HuH-7 (cell line): ENCODE measurements at places on chromosomes 12 and 14.

GRCh38 chr12:57740656-57741412 lies 2.3 kb upstream of the AGAP2 start:
- DNase-seq: no peak

DNA sequence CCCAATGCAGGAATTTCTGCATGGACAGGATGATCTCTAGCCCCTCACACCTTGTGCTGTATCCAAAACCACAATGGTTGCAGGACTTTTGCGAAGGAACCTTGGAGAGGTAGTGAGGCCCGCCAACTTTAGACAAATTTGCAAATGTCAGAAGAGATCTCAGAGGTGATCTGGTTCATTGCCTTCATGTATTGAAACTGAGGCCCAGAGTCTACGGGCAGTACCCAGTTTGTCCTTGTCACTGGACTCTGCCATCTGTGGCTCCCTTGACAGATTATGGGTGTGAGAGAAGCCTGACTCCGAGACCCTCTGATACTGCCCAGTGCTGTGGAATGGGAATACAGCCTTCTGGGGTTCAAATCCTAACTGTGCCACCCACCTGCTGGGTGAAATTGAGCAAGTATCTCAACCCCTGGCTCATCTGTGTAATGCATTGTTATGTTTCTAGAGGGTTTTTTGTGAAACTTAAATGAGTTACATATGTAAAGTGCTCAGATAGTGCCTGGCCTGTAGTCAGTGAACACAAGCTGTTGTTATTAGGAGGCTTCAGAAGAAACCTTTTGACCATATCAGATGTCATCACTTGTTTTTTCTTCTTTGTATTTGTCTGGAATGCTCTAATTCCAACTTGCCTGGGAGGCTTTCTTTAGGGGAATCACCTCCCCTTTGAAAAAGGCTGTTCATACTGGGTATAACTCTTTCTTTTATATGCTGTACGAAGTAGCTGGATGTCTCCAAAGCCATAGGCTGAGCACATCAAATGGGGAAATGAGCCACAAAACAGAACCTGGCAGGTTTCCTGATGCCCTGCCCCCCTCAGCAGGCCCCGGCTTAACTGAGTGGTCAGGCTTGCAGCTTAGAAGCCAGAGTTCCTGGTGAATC lies 71.4 kb upstream of the SRSF5 start:
- DNase-seq: no peak

- no peak for DNase-seq
Observed at GRCh38 chr14:64632056-64632455, 72.2 kb upstream of the PLEKHG3 start.

GRCh38 chr12:15494329-15495046 lies 172.2 kb downstream of the PTPRO start:
- no peak for DNase-seq

DNA sequence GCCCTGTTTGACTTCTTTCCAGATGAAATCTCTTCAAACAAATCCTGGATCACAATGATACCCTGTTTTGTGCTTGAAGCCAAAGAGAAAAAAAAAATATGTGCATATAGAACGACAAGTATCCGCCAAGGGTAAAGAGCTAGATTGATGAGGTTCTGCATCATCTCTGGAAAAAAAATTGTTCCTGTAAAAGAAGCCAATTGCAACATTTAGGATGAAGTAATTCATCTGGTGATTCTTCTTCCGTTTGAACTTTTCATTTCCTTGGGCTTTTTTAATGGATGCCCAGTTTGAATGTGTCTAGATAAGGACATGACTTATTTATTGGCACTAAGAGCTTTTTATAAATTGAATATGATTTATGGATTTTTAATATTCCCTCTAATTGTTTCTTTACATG lies 38.1 kb upstream of the NPAS3 start:
- no peak for DNase-seq

DNA sequence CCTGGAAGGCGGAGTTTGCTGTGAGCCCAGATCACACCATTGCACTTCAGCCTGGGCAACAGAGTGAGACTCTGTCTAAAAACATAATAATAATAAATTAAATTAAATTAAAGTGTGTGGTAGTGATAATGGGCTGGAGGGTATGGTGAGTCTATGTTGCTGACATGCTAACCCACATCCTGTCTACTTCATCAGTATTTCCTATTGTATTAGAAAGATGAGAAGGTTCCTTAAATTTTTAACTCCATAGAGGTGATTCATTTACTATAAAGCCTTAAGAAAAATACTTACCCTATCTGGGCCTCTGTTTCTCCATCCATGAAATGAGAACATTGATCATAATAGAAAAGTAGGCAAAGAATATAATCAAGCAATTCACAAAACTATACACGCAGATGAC lies 280.5 kb downstream of the FBXL14 start:
- DNase-seq: no peak

- DNase-seq: no peak
Observed at GRCh38 chr12:55624056-55624455, 12.6 kb upstream of the OR10P1 start.

- DNase-seq: no peak
Observed at GRCh38 chr12:93784339-93785086, 107.3 kb downstream of the CRADD start.

DNA sequence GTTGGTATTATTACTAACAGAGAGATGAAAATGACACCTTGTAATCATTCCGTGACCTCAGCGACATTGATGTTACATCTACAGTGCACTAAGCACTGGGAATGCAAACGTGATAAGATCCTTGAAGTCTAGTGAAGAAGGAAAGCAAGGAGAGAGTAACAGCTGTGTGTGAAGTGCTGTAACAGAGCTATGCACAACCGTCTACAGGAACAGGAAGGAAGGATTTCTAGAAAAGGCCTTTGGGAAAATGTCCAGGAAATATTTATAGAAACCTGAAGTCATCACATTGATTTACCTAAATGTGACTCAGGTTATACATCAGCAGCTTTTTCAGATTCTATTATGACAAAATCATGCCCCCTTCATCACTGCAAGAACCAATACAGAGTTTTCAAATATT lies 304.2 kb upstream of the AMIGO2 start:
- DNase-seq: no peak

GRCh38 chr14:76015191-76015590 lies 29.6 kb downstream of the IFT43 start:
- DNase-seq: no peak
